KBM-7 (cell line): ENCODE measurements at places on chromosomes 2 and 18.

DNA sequence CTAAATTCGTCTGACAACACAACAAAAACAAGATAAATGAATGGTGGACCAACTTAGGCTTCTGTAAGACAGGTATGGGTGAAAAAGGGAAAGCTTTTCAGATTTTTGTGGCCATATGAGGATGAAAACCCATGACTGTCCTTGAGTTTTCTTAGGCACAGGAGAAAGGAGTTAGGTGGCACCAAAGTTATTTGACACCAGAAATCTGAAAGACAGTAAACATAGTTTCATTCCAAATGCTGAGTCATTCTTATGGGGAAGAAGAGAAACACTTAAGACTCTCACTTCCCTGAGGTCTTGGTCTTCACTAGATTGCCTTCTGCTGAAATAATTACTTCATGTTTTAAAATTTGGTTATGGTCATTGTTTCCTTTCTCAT lies 5.2 kb upstream of the GPD2 start:
- peak; percentile 70 for DNase-seq

DNA sequence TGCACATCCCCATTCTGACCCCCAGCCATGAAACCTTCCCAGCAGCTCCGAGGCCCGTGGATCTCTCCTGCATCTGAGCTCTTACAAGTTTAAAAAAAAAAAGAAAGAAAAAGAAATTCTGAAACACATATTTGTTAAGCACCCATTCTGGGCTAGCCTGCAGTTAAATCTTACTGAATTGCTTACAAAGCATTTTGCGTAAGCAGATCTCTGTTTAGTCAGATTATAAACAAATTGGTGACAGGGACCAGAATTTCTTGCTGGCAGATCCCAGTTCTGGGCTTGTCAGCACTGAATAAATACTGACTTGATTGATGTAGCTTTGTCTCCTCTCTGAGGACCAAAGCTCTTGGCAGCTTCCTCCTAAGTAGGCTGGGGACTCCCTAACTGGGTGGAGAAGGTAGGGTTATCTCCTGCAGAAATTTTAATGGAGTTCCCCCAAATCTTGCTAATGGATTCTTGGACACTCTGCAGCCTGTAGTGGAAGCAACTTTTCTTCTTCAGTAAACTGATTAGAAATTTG lies 160.9 kb downstream of the MIB1 start:
- no peak for DNase-seq

- DNase-seq: no peak
Observed at GRCh38 chr2:152864601-152865149, 146.3 kb downstream of the ARL6IP6 start.

- peak; percentile 59 for DNase-seq
Observed at GRCh38 chr2:46873604-46874068, 42.0 kb downstream of the MCFD2 start.

GRCh38 chr18:35826477-35826876 lies 146.0 kb upstream of the RMP24 start:
- no peak for DNase-seq

DNA sequence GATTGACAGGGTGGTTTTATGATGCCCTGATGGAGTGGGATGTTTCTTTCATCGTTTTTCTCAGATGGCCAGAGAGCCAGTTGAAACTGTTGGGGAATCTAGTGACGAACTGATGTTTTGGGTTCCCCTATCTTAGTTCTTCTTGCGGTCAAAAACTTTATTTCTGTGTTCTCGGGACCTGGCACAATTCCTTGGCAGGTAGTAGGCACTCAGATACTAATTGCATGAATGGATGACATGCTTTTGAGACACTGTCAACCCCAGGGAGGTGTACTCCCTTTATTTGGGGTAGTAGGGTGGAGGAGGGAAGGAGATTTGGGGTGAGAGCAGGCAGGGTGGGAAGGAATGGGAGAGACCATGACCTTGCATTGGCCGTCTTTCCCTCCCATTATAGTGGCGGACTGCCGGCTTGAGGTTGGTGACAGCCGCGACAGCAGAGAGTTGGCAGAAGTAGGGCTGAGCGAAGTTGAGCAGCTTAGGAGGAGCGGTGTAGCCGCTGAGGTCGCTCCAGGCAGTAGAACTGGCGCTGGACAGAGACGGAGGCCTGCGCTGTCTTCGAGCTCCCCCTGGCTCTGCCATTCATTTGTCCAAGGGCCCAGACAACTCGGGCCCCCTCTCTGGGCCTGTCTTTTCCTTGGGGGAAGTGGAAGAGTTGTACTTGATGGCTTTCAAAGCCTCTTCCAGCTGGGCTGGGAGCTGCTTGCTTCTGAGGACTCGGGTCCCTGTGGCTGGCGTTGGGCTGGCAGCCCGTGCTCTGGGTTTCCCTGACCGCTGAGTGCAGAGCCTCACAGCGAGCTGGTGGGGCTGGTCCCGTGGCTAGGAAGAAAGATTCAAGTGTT lies 2.6 kb downstream of the TET3 start:
- DNase-seq: peak; percentile 74

GRCh38 chr2:43133708-43134570 lies 92.5 kb downstream of the ZFP36L2 start:
- DNase-seq: peak; percentile 94

DNA sequence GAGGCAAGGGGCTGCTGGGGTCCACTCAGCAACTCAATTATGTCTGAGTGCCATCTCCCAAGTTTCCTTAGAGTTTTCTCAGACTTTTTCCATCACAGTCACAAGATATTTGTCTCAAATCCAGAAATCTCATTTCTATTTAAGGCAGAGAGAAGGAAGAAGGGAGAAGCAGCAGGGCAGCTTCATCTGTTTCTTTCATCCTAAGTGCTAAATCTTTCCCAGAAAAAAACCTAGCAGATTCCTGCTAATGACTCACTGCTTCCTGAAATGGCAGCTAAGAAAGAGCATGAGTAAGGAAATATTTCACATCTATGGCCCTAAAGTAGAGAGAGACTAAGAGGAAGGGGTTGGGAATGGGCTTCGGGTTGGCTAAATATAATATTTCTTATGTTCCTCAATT lies 88.0 kb downstream of the KYNU start:
- no peak for DNase-seq

- no peak for DNase-seq
Observed at GRCh38 chr2:150989969-150990368, 271.7 kb downstream of the RBM43 start.

GRCh38 chr2:138239902-138240491 lies 261.6 kb upstream of the SPOPL start:
- peak; percentile 0 for DNase-seq

GRCh38 chr2:46569061-46569560 lies 89.7 kb downstream of the TMEM247 start:
- DNase-seq: peak; percentile 90

GRCh38 chr2:237353215-237353614 lies 60.7 kb downstream of the COL6A3 start:
- no peak for DNase-seq

DNA sequence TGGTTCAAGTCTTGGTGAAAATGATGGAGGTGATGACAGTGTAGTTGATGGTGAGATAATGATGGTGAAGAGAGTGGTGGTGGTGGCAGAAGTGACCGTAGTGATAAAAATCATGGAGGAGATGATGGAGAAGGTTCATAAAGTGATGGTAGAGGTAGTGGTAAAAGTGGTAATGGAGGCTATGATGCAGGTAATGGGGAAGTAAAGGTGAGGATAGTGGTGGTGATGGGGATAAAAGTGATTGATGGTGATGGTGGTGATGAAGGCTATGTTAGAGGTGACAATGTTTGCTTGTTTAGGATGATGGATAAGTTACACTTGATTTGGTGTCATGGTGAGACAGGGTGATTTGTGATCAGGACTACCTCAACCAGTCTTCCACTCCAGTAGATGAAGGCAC lies 268.9 kb downstream of the DYSF start:
- no peak for DNase-seq

- no peak for DNase-seq
Observed at GRCh38 chr2:84841577-84841976, 39.3 kb downstream of the TRABD2A start.

- no peak for DNase-seq
Observed at GRCh38 chr2:54550547-54550946, 94.4 kb downstream of the SPTBN1 start.

GRCh38 chr2:75994759-75995158 lies 284.0 kb upstream of the GCFC2 start:
- peak; percentile 4 for DNase-seq

DNA sequence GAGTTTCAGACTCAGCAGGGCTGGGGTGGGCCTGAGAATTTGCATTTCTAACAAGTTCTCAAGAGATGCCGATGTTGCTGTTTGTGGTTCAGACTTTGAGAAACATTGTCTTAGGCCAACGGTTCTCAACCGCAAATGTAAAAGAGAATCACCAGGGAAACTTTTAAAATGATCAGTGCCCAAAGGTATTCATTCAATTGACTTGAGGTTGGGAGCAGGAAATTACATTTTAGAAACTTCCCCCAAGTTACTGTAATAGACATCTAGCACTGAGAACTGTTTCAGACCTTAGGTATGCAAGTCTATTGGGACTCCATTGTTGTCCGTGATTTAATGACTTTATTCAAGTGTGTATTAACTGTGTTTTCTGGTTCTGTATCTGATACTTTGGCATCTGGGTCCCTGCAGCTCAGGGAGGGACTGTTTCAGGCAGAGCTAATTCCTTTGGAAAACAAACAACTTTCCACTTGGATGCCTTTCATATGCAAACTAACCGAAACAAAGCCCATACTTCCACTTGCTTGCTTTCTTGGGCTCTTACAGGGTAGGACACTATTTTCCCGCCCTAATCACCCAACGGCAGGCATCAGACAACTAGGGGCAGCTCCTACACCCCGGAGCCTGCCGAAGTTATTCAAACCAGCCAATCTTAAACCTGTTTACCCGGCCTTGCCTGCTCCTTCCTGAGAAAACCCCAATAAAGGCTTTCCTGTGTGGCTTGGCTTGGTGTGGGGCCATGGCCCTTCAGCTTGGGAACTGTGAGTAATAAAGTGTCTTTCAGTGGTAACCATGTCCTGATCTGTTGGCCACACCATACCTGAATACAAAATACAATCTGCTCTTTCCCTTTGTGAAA lies 97.6 kb downstream of the POLE4 start:
- no peak for DNase-seq

DNA sequence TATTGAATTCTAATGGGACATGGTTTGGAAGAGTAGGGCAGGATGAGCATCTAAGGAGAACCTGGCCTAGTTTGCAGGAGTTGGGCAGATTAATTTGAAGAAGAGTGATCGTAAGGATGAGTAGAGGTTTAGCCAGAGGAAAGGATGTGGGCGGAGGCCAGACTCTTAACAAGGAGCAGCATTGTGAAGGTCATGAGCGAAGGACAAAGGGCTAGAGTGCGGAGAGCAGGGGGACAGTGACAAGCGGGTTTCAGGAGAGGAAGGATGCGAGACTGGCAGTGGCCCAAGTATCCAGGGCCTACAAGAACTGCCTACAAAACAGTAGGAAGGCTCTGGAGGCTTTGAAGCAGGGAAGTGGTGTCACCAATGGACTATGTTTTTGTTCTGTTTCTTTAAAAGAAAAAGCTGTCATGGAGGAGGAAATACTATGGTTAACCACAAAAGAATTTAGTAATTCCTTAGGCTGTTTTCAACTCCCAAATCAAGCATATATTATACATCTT lies 20.1 kb downstream of the SLC66A3 start:
- peak; percentile 76 for DNase-seq

- DNase-seq: no peak
Observed at GRCh38 chr2:236892721-236893120, 193.0 kb upstream of the COPS8 start.

- DNase-seq: no peak
Observed at GRCh38 chr2:45627911-45628310, 16.8 kb upstream of the SRBD1 start.

GRCh38 chr2:207143215-207144172 lies 22.3 kb downstream of the KLF7 start:
- peak; percentile 96 for DNase-seq

- DNase-seq: no peak
Observed at GRCh38 chr2:168981651-168982050, 49.5 kb downstream of the ABCB11 start.

DNA sequence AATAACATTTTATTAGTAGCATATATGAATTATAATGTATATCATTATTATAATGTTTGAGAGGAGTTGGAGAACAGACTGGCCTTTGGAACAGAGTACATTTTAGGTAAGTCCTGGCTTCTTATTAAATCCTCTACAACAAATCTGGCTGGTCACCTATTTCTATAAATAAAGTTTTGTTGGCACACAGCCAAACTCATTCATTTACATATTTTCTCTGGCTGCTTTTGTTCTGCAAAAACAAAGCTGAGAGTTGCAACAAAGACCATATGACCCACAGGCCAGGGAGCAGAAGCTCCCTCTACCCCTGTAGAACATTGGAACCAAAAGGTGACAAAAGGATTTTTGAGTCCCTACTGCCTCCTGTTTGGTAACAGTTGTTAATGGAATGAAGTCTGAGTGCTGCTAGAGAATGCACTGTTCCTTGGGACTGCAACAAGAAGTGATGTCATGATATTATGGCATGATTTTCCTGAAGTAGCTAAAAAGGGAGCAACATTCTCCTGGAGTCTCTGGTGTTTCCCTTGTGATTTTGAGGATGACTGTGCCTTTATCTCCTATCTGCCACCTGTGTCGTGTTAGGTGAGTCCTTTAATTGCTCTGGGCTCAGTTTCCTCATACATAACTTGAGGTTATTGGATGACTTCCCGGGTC lies 22.0 kb upstream of the SP9 start:
- no peak for DNase-seq

GRCh38 chr2:68689553-68690537 lies 44.8 kb upstream of the ARHGAP25 start:
- peak; percentile 88 for DNase-seq

GRCh38 chr2:217262911-217263310 lies 403.0 kb upstream of the TNP1 start:
- DNase-seq: no peak

- DNase-seq: no peak
Observed at GRCh38 chr2:149042881-149043280, 4.4 kb downstream of the LYPD6B start.

DNA sequence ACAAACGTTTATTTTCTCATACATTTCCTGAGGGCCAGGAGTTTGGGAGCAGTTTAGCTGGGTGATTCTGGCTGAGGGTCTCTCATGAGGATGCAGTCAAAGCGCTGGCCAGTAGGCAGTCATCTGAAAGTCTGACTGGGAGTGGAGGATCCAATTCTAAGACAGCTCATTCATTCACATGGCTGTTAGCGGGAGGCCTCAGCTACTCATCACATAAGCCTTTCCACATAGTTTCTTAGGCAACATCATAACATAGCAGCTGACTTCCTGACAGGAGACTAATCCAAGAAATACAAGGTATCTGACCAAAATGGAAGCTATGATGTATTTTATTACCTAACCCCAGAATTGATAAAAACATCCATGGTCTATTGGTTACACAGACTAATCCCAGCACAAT lies 2.9 kb upstream of the MRPL44 start:
- DNase-seq: no peak
